ENCODE measurements at places on chromosomes 1 and 21. TPM values are rescaled to one million over a fixed set of nuclear protein-coding genes. Genes with fewer than 3 reads are reported as not detected.

NTMT2 gene
- total RNA-seq: not detected

COL16A1 gene
- 100 TPM for total RNA-seq

CFHR5 gene
- total RNA-seq: not detected

SLC9C2 gene
- 2.7 TPM for total RNA-seq

C1orf116 gene
- total RNA-seq: not detected

SAMSN1 gene
- total RNA-seq: not detected

AMY1A gene
- total RNA-seq: not detected

GPR153 gene
- total RNA-seq: 7.9 TPM

C4BPA gene
- under 0.01 TPM for total RNA-seq

OR2L5 gene
- total RNA-seq: not detected

GPR52 gene
- total RNA-seq: not detected
